ENCODE measurements at places on chromosomes 16 and 17.

DNA sequence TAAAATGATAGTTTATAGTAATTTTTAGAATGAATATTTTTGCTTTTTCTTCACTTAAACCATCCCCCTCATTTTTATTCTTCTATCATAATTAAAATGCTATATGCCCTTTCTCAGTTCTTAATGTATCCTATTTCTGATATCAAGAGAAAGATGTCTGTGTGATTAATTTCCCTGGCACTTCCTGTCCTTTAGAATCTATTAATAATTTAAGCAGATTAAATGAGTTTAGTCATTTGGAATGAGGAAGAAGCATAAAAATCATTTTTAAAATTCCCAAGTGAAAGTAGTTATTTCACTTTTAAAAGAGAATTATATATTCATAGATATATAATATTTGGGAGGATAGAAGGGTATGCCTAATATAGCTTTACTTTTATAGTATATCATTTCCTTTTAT, 27.8 kb upstream of the CDR2 start:
- no peak for DNase-seq

GRCh38 chr16:19228052-19228451, 57.5 kb upstream of the CLEC19A start:
- no peak for DNase-seq

DNA sequence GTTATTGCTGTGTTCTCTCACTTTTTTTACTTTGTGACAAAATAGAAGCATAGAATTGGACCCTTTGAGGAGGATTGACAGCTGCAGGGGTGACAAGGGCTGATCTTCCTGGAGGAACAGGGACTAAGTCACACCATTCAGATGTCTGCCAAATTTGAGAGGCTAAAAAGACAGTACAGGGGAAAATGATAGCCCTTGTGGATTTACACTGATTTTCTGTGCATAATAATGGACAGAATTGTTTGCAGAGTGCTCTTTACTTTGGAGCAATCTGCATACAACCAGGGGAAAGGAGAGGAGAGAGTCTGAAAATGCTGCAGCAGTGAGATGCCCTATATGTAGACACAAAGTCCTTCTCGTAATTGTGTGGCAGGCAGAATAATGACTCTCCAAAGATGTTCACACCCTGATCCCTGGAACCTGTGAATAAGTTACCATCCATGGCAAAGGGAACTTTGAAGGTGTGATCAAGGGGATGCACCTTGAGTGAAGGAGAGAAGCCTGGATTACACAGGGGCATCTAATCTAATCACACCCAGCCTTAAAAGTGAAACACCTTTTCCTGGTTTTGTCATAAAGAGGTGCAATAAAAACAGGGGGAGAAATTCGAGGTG, 221.4 kb upstream of the CPHXL start:
- no peak for DNase-seq

DNA sequence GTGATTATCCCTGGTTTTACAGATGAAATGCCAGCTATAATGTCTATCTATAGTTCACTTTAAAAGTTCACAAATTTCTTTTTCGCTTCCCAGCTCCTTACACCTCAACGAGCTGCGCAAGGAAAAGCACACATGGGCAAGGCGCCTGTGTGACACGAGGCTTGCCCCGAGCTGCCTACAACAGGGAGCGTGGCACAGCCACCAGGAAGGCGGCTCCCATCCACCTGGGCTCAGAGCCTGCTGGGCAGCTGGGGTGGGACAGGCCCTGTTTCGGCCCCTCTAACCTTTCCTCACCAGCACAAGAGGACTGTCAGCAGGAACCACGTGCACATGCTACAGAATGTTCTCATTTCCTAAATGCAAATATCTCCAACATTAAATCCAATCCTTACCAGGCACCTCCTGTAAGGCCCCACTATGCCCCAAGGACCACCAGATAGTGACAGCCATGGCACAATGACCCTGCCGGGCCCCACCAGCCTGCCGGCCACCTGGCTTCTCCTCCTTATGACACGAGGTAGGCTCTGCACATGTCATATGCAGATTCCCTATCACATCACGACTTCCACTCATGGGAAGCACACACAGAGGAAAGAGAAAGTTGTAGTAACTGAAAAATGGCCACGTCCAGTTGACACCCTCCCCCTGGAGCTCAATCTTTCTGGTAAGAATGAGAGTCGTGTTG, 92.1 kb downstream of the ZNF778 start:
- no peak for DNase-seq

DNA sequence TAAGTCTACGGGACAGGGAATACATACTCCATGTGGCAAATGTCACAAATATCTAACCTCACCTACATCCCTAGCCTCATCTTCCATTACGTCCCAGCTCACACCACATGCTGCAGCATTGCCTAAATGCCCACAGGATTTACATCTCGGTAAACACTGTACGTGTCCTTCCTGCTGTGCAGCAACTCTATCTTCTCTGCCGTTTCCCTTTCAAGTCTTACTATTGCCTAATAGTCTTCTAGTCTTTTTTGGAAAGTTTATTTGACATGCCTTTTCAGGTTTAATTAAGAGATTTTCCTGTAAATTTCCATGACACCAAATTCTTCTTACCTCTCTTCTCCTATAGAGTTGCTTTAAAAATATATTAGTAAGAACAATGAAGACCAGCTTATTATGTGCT, 120.5 kb downstream of the HS3ST4 start:
- DNase-seq = no peak

DNA sequence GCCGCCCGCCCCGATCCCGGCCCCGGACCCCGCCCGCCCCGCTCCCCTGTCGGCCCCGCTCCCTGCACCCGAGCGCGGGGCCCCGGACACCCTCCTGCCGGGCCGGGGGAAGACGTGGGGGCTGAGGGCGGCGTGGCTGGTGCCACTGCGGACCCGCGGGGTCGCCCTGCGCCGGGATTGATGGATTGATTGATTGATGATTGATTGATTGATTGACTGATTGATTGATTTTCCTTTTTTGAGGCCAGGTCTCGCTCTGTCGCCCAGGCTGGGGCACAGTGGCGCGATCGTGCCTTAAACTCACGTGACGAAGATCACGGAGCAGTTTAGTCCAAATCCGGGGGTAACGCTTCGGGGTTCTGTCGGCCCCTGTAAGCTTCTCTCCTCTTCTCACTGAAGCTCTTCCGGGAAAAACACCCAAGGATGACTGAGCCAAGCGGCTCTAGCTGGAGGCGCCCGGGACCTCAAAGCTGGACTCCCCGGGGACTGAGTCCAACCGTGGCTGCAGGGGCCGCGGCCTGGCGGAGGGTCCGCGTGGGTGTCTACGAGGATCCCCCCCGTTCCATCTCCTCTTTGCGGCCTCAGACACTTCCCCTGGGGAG, 40.2 kb upstream of the BHLHA9 start:
- no peak for DNase-seq

- DNase-seq = no peak
Observed at GRCh38 chr16:73510852-73511251, 462.9 kb upstream of the ZFHX3 start.

DNA sequence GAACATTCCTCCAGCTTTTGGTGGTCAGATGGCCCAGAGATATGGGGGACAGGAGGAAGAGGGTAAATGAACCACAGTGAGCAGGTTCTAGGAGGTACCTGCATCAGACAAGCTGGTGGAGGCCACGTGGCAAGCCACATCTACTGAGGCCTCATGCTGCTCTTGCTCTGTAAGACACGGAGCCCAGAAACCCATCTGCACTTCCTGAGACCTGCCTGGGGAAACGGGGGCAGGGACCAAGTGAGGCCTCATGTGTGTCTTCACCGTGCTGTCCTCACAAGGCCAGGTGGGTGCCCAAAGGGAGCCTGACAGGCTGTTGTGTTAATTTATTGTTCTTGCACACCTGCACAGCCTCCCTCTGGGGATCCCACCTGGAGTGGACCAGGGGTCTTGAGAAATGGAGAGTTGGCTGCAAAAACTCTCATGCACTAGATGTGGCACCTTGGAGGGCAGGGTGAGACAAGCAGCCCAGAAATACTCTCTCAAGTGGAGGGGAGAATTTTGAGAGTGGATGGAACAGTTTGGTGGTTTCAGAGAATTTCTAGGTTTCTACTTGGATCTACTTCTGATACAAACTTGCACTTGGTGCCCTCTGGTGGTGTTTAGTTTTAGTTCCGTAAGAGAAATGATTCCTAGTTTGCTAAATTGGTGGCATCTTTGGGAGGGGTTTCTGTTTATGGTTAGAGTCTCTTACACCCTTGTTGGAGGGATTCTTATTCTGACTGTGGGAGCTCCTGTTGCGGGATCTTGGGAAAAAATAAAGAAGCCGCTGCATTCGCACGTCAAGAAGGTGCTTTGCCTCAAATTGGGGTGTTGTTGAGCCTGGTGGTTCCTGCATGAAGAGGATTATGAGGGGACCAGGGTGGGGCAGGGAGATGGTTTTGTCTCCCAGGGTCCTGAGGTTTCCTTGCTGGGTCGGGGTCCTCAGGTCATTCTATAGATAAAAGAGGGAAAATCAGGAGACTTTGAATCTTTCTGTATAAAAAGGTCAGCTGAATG, 47.5 kb downstream of the SLC6A2 start:
- no peak for DNase-seq

- no peak for DNase-seq
Observed at GRCh38 chr16:89436366-89436765, 54.0 kb downstream of the ANKRD11 start.

DNA sequence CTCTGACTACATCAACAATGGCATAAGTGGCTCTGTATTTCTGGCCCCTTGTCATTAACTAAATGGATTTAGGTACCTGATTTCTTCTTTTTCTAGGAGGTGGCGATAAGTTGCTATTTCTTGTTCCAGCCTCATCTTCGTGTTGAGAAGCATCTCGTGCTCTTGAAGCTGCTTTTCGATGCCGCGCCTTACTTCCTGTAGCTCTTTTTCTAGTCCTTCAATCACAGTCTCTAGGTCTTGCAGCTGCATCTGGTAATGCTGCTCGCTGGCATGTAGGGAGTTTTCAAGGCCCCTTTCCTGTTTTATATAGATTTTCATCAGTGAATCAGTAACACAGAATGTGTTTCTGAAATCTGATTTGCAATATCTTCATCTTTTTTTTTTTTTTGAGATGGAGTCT, 5.1 kb downstream of the KRT222 start:
- DNase-seq = no peak

DNA sequence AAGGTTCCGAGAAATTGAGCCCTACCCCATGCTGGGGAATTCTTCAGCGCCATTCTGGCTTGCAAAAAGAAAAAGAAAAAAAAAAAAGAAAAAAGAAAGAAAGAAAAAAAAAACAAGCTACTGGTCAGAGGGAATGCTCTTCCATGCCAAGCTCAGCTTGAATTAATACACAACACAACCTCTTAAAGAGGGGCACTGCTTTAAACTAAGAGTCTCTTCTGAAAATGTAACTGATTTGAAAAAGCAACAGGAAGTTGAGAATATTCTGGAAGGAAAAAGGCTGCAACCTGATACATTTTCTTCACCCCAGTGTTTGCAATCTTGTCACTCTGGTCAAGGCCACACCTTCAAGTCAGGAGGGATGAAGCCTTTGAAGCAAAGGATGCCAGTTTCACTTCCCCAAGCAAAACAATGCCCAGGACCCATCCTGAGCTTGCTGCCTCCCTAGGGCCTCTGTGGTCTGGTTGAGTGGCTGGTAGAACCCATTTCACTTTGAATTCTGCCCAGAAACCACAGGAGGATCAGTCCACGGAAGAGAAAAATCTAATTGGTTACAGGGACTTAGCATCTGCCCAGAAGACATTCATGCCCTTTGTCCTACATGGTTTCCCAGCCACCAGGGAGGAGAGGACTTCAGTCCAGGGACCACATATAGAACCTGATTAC, 389.7 kb downstream of the SOX9 start:
- no peak for DNase-seq

GRCh38 chr17:76721463-76721862, 4.9 kb downstream of the JMJD6 start:
- no peak for DNase-seq

DNA sequence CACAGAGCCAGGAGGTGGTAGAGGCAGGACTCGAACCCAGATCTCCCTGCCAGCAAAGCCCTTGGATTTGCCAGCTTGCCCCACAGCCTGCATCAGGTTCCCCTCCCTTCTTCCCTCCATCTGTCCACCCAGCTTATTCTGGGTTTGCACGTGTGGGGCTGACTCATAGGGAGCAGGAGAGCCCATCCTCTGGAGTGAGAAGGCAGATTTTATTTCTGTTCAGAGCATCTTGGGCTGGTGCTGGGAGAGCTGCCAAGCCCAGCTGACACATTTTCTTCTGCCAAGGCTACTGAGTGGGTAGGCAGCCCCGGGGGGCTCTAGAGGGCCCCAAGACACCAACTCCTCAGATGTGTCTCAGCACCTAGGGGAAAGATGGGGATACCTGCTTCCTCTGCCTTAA, 106.3 kb upstream of the CRHR1 start:
- DNase-seq = no peak

DNA sequence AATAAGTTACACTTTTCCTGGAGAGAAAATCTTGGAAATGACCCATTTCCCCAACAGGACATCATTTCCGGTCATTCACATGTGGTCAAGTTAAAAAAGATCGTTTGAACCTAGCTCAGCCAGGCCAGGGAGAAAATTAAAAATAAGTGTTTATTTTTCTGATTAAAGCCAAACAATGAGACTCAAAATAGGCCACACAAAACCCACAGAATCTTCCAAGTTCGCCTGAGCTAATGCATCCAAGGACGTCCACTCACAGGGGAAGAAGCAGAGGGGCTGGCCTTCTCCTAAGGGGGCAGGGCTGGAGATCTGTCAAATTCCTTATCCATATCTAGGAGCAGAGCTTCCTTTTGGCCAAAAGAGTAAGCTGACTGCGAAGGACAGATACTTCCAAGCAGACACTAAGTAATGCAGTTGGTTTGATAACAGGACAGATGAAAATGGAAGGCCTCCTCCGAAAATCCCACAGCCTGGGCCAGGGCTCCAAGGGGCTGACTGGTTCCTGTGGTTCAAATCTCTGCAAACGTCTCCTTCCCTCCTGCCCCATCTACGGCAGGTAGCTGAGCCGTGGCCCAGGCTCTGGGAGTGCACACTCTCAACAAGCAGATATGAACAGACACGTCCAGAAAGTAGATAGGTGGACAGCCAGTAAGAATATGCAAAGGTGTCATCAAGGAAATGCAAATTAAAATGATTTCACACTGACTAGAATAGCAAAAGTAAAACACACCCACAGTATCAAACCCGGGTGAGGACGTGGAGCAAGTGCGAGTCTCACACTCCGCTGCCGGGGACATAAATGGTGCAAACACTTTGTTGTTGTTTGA, 98.5 kb downstream of the MRM3 start:
- no peak for DNase-seq

GRCh38 chr16:34802396-34802795, 1343.0 kb downstream of the TP53TG3F start:
- no peak for DNase-seq
